H4 (cell line): ENCODE measurements at places on chromosomes 3 and 15. TPM values are rescaled to one million over a fixed set of nuclear protein-coding genes. Genes with fewer than 3 reads are reported as not detected.

- DNase-seq, result no peak
Measured at GRCh38 chr15:99452728-99453636, 112.8 kb upstream of the MEF2A start.

- no peak for DNase-seq
Measured at GRCh38 chr15:40450047-40450446, 9.3 kb downstream of the BAHD1 start.

GOLGA6L9 gene
- 0.37 and 0.75 TPM in 2 replicates for total RNA-seq

PLAAT1 gene
- total RNA-seq, result 9.9 and 11.6 TPM in 2 replicates
